ENCODE measurements at places on chromosomes 11 and 22. TPM values are rescaled to one million over a fixed set of nuclear protein-coding genes. Genes with fewer than 3 reads are reported as not detected.

The SMTNL1 gene
- total RNA-seq: not detected

The EEF1G gene
- total RNA-seq: 1,443 TPM

The TRIM51 gene
- not detected for total RNA-seq

The KRTAP5-2 gene
- not detected for total RNA-seq

The BIRC2 gene
- 75.3 TPM for total RNA-seq

The NAV2 gene
- 6.5 TPM for total RNA-seq

The OR6M1 gene
- total RNA-seq: not detected

All from fibroblast of the aortic adventitia (primary cell).